ENCODE measurements at places on chromosomes 3 and 15.

DNA sequence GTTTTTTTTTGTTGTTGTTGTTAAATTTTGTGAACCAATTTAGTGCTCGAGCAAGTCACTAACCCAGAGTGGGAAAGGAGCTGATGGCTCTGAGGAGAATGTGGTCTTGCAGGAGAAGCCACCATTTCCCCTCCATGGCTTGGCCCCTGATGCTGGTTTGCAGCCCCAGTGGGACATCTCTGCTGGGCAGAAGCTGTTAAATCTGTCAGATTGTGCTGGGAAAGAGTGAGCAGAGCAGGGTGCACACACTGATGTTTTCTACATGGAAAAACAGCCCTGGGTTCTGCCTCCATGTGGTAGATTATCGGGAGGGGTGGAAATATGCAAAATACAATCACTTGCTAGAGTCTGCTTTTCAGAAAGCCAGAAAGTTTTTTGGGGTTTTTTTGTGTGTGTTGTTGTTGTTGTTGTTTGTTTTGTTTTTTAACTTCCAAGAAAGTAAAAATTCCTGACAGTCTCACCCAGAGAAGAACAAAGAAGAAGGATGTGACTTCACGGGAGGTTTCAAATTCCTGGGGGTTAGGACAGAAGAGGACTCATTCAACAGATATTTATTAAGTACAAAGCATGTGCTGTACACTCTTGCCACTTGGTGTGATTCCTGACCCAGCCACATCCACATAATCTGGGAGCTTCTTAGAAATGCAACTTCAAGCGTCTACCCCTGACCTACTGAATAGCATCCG is 133.7 kb downstream of the FOXB1 start:
- no peak for DNase-seq

DNA sequence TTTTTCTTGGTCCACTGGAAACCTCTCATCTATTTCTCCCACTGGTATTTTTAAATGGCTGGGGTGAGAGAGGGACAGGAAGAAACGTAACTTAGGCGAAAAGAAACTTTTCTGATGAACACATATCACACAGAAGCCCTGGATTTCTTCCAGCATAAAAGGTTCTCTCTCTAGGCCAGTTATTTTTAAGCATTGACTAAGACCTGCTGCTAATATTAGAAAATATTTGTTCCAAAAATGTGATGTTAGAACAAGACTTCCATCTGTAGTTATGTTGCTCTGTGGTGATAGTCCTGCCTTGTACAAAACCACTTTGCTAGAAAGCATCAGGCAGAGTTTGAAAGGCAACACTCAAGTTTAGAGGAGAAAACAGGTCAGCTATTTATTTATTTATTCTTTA is 537.7 kb downstream of the MCTP2 start:
- DNase-seq, result no peak

DNA sequence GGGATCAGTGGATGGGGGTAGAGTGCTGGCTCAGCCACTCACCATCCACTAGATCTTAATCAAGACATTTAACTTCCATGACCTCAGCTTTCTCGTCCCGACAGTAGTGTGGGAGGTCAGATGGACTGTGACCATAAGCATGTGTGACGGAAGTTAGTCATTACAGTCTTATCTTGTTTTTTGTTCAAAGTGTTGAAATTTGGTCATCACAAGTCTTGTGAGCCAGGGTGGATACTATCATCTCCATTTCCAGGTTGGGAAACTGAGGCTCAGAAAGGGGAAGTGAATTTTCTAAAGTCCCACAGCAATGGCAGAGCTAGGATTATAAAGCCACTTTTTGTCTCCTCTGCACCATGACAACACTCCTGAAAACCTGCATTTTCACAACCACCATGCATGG is 32.0 kb upstream of the ITGA11 start:
- no peak for DNase-seq

DNA sequence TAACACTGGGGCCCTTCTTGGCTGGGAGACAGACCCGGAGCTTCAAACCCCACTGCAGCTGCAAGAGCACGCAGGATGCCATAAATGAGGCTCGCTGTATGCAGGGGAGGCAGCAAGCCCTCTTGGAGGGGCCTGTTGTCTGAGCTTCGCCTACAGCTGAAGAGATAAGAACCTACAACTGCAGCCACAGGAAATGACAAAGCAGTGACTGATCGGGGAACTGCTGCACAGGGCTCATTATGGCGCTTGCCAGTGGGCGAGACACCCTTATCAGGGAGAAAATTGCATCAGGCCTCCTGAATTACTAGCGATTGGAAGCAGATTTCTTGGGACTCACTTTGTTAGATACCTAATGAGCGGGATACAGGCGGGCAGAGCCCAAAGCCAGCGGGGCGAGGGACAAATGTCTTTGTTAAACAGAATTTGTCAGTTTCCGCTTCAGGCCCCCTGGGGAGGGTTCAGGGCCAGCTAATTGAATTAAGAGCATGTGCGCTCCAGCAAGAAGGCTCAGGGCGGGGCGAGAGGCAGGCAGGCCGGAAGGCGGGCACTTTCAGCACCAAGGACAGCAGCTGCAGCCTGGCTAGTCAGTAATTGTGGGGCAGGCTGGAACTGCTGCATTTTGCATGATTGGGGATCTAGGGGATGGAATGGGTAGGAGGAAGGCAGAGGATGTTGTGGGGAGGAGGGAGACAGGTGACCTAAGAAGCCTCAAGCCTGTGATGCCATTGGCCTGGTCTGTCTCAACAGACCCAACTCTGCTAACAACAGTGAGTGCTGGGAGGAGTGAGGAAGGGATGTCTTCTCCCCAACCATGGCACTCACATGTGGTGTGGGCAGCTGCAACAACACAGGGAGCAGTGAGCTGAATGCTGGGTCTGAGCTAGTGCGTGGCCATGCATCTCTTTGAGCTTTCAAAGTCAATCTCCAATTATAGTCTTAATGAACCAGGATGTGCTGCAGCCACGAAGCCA is 55.3 kb downstream of the CCDC33 start:
- peak; percentile 49 for DNase-seq

DNA sequence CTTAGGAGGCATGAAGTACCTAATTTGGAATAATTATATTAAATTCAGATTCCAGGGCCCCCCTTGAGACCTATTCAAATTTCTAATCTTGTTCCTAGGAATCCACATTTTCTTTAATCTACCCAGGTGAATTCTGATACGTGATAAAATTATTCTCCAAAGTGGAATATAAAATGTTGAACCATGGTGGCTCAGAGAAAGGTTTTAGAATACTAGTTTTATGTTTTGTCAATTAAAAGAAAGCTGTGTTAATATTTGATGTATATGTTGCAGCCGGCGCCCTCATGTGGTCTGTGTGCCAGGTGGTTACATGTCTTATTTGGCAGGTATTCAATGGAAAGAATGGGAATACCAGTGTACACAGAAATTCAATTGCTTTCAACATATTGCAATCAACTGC is 321.8 kb downstream of the FEZF2 start:
- no peak for DNase-seq

DNA sequence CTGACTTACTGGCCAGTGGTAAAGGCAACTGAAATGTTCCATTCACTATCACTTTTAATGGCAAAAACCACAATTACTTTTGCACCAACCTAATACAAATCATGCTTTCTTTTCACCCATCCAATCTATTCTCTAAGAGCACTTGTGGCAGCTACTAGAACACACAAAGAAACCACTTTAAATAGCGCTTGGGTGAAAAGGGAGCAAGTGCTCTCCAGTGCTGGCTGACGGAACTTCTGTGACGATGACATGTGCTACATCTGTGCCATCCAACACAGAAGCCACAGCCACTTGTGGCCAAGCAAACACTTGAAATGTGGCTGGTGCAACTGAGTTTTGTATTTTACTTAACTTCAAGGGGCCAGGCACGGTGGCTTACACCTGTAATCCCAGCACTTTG is 18.9 kb downstream of the SH3BP5 start:
- no peak for DNase-seq

DNA sequence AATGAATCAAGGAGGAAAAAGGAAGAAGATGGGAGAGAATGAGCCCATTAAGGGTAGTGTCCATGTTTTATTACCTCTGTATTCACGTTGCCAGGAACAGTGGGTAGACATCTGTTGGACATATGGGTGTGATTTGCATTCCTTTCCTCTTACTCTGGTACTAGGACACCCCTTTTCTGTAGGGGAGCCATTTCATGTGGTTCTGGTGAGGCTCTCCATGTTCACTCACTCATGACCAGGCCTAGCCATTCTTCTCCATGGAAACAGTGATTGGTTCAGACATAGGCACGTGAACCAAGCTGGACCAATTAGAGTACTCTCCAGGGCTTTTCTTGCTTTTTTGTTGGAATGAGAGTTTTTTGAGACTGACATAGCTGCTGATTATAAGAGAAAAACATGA is 39.6 kb upstream of the PDCD6IP start:
- no peak for DNase-seq

DNA sequence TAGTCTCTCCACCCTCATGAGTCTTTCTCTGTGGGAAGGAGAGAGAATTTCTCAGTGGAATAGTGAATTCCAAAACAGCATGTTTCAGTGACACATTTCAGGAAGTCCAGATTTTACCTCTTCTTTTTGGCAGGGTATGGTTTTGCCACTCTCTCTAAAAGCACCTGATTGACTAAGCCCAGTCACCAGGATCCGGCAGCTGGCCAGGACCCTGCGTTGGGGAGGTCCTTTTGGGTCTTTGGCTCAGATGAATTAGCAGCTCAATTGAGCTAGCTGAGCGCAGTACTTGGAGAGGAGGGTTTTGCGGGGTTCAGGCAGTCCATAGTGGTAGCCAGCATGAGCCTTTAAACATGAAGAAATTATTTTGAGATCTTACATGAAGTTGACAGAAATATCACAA is 548.2 kb downstream of the PDCD6IP start:
- no peak for DNase-seq

GRCh38 chr15:33344111-33344510 is 33.3 kb downstream of the RYR3 start:
- DNase-seq, result no peak

DNA sequence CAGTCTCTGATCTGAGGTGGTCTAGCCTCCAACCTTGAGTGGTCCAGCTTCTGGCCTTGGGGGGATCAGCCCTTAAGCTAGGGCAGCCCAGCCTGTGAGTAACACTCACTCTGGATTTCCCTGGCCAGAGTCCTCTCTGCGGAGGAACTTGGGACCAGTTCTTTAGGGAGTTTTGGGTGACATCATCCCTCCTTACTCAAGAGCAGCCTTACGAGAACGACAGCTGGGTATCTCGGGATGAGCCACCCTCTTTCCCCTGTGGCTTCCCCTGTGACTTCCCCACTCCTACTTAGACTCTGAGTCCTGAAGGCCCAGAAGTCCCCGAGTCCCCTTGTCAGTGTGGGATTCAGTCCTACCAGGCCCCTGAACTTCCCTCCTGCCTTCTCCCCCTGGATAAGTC is 10.2 kb upstream of the PLXND1 start:
- no peak for DNase-seq

DNA sequence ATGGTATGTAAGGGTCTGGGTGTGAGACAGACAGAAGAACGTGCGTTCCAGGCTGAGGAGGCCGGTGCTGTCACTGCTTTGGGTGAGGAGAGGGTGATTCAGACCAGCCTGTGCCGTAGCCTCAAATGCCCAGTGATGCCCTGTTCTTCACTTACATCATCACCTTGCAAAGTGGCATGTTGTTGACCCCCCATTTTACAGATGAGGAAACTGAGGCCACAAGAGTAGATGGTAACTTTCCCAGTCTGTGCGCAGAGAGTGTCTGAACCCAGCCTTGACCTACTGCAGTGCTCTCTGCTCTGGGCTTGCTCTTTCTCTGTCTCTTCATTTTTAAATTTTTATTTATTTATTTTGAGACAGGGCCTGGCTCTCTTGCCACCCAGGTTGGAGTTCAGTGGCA is 1.6 kb upstream of the CTSH start:
- no peak for DNase-seq

DNA sequence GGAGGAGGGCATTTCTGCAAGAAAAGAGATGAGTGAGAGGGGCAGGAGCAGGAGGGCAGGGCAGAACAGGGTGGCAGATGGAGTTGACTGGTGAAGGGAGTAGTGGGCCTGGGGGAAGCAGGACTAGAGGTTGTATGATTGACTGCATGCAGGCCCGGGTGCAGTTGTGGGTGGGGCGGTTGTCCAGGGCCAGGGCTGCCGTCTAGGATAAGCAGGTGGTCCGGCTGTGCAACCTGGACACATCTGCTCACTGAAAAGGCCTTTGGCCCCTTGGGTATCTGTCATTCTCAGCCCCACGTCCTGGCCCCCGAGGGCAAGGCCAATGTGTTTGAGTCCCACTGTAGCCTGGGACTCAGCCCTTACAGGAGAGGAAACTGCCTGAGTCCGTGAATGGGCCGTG is 25.4 kb downstream of the ALS2CL start:
- no peak for DNase-seq

DNA sequence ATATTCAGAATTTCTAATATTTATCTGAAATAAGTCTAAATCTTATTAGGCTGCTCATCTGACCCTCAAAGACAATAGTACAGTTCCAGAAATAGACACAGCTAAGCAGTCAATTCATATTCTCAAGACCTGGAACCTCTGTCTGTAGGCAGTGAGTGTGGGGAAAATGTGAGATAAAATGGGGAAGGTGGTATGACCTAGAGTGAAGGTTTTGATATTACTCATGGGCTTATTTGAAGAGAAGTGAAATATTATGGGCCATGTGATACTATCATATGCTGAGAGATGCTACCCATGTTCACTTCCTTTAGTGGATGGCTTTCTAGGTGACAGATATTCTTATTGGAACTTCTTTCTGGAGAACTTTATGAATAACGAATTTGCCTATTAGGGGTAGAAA is 33.5 kb downstream of the TGFBR2 start:
- DNase-seq, result no peak

DNA sequence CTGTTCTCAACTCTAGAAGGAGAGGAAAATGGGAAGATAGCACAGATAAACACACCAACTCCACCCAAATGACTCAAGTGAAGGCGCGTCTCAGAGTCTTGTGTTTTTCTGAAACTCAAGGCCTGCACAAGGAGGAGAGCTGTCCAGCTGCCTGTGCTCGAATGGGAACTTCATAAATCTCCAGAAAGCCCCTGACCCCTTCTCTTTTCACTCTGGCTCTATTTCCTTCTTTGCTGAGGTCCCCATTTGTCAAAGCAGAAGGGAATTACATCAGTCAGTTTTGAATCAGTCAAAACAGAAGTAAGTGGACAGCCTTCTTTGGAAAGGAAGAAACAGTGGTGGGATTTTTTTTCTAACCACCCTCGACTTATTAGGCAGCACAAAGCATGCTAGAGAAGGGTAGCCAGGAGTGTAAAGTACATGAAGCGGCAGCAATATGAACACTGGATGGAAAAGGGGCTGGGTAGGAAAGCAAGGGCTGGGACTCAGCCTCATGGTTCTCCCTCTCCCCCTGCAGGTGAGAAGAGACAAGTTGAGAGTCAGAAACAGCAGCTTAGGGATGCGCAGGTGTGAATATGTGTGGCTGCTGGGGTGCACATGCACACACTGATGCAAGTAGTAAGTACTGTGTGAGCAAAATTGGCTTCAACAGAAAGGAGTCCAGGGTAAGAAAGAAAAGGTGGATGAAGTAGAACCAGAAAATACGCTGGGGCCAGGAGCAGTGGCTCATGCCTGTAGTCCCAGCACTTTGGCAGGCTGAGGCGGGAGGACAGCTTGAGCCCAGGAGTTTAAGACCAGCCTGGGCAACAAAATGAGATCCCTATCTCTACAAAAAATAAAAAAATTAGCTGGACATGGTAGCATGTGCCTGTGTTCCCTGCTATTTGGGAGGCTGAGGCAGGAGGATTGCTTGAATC is 36.6 kb upstream of the MAGEF1 start:
- DNase-seq, result no peak

- no peak for DNase-seq
These were observed 208.7 kb downstream of the VGLL3 start for GRCh38 chr3:86782286-86782685.

GRCh38 chr3:154285221-154285620 is 39.1 kb downstream of the DHX36 start:
- DNase-seq, result no peak

Measured in CD4-positive, alpha-beta memory T cell (primary cell).